ENCODE measurements at places on chromosomes 2 and 18. TPM values are rescaled to one million over a fixed set of nuclear protein-coding genes. Genes with fewer than 3 reads are reported as not detected.

- no peak overlapping the region for H3K27ac ChIP-seq
- H3K36me3 ChIP-seq: peaks cover 11% of the 10 kb centered on the region
- no peak overlapping the region for H3K4me3 ChIP-seq
- no peak for DNase-seq
- no peaks in the 10 kb centered on the region for H3K27me3 ChIP-seq
- no peaks in the 10 kb centered on the region for H3K4me1 ChIP-seq
Observed at GRCh38 chr18:49795612-49796552, 17.5 kb downstream of the ACAA2 start.

Gene PPP3R1
- total RNA-seq: 63.4 TPM

Gene AFF3
- total RNA-seq: not detected

DNA sequence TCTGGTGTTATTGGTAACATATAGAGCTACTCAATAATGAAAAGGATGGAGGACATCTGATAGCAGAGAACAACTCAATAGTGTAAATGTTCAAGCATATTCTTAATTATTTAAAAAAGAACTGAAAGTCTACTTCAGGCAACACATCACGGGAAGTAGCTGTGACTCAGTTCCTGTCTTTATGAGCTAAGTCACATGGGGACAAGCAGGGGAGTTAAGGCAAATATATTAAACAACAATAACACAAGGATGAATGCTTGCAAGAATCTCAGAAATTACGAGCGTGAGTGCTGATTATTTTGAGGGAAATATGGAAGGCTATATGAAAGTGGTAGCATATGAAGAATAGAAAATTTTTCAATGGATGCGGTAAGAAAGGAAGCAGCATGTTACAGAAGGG lies 4.0 kb upstream of the HNMT start:
- H3K4me1 ChIP-seq: peaks cover 44% of the 10 kb centered on the region
- H3K27ac ChIP-seq: no peak overlapping the region
- no peak overlapping the region for H3K4me3 ChIP-seq
- H3K36me3 ChIP-seq: peaks cover 15% of the 10 kb centered on the region
- no peak for DNase-seq

Gene LRATD1
- 14.2 TPM for total RNA-seq

Measured in Calu3 (cell line).